ENCODE measurements at places on chromosomes 4 and X. TPM values are rescaled to one million over a fixed set of nuclear protein-coding genes. Genes with fewer than 3 reads are reported as not detected.

Gene PPEF2
- total RNA-seq, result not detected

Gene PGAM4
- total RNA-seq, result not detected

Gene KLHL4
- 1.2 TPM for total RNA-seq

Gene ART3
- total RNA-seq, result 1.7 TPM

Gene PPBP
- total RNA-seq, result 3.4 TPM

Gene NPNT
- 28.7 TPM for total RNA-seq

Gene VEGFD
- 4.5 TPM for total RNA-seq

Gene RTL3
- 0.32 TPM for total RNA-seq

Gene CXCL1
- 114 TPM for total RNA-seq

Gene OTC
- total RNA-seq, result 1.0 TPM

GRCh38 chrX:16060252-16060651 lies 63.1 kb upstream of the GRPR start:
- no peak for DNase-seq

- no peak for DNase-seq
Observed at GRCh38 chr4:67909905-67910584, 26.2 kb upstream of the TMPRSS11D start.

DNA sequence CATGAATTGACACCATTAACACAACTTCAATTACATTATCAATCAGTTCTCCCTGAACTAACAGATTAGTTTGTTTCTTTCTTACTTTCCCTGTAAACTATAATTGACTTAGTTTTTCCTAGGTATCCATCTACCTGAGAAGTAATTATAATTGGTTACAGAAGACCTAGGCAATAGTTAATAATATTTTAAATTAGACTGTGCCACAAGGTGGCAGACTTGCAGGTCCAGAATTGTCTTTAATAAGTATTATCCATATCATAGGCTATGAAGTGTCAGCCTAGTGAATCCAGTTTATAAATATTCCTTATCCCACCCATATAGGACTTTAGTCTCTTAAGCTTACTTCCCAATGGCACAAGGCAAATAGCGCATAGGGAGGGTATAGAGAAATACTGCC lies 48.9 kb upstream of the FAM47B start:
- no peak for DNase-seq

GRCh38 chr4:183100827-183101226 lies 1.8 kb downstream of the WWC2 start:
- no peak for DNase-seq

DNA sequence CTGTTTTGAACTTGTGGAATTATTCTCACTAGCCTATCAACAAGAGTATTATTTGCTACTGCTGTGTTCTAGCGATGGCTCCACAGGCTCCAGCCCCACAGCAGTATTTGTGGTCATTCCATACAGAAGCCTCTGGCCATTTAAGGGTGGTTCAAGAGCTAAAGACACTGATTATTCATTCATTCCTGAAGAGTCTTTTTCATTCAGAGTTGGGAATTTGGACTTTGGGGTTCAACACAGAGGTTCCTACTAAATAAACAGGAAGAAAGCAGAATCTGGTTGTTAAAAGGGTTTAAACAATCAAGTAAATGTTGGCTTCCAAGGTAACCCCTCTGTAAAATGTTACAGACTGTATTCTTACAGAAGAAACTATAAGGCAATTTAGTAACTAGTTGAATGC lies 4.3 kb upstream of the MBNL3 start:
- no peak for DNase-seq

DNA sequence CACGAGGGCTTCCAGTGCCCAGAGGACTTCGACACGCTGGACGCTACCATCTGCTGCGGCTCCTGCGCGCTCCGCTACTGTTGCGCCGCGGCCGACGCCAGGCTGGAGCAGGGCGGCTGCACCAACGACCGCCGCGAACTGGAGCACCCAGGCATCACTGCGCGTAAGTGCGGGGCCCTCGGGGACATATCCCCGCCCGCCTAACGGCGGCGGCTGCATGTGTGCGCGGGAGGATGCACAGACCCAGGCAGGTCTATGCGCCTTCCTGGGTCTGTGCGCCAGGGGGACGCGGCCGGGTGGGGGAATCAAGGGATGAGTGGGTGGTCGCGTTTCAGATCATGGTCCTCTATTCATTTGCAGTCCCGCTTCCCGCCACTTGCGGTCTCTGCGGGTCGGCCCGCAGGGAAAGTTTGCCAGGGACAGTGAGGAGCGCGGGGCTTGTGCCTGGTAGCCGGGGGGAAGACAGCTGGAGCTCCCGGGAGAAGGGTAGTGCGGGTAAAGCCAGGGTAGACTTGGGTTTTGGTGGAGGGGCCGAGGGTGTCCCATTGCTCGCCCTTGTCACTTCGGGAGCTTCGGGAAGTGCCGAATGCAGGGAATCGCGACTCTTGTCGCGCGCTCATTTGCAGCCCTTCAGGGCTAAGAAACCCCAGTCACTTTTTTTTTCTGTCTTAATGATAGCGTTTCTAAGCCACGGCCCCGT lies 1.0 kb downstream of the SHISA3 start:
- no peak for DNase-seq

- DNase-seq, result no peak
Observed at GRCh38 chr4:41360214-41360920, 103.6 kb downstream of the UCHL1 start.

- DNase-seq, result no peak
Observed at GRCh38 chrX:8018934-8019333, 91.7 kb upstream of the PNPLA4 start.

DNA sequence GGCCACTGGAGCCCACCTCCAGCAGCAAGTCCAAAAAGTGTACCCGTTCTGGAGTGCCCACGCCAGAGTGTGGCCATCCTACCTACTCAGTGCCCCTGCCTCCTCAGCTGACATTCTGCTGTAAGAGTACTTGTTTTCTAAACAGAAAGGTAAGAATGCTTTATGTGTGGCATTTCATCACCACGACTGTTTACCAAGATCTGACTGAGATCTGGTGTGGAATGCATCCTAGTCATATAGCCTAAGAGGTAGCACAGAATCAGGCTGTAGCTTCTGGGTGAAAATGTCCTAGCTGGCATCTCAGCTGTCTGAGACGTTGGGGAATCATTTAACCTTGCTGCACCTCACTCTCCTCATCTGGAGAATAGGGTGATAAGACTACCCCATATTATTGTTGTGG lies 638.7 kb upstream of the TENM3 start:
- DNase-seq, result no peak

DNA sequence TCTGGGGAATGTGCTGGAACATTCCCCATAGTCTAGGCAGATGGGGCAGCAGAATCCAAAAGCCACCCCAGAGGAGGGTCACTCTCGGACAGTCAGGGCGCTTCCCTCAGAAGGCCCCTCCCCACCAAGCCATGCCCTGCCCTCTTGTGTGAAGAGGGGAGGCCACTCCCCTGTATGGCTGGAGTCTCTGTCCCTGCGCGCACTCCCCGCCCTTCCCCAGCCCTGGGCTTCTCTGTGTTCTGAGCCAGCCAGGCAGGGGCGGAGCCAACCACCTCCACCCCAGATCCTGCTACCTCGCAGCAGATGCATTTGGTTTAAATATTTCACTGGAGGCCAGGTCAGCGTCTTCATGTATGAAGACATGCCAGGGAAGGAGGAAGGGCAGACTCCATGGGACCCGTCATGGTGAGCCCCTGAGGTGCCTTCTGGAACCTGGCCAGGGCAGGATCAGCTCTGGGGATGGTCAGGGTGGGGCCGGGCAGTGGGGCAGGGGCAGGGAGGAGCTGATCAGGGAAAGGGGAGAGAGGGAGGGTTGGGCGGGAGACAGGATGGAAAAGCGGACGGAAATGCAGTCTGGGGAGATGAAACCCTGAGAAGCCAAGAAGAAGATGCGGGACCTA lies 107.3 kb downstream of the ADRA2C start:
- no peak for DNase-seq

GRCh38 chr4:173272314-173272713 lies 61.8 kb downstream of the HMGB2 start:
- no peak for DNase-seq

DNA sequence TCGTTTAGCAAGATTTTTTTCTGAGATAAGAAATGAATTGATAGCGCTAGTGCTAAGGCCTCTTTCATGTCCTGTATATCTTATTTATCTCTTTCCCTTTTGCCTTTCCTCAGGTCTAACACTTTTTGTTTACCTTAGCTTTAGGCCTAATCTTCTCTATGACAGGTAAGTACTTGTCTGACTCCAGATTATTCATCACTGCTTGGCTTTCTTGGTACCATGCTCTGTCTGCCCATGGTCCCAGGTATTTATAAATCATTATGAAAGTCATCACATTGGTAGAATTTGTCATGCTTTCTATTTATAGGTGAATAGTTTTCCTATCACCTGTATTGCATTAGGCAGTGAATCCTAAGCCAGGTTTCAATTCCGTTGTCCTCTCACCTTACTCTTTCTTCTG lies 99.5 kb upstream of the CTSO start:
- DNase-seq, result no peak

- no peak for DNase-seq
Observed at GRCh38 chrX:124256216-124256615, 76.2 kb upstream of the TEX13D start.

- DNase-seq, result no peak
Observed at GRCh38 chr4:52994567-52994966, 132.4 kb downstream of the RASL11B start.

- no peak for DNase-seq
Observed at GRCh38 chrX:123993904-123994635, 32.6 kb downstream of the STAG2 start.

DNA sequence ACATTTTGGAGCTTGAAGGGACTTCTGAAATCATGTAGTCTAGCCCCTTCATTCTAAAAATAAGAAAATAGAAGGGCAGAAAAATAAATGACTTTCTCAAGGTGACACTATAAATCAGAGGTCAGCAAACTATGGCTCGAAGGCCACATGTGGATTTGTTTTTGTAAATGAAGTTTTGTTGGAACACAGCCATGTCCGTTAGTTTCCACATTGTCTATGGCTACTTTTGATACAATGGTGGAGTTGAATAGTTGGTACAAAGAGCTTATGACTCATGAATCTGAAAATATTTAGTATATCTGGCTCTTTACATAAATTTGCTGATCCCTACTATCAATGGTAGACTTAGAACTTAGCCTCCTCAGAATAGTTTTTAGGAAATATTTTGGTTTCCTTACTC lies 302.4 kb upstream of the PRPS2 start:
- DNase-seq, result no peak

GRCh38 chr4:123127218-123127617 lies 204.8 kb upstream of the NUDT6 start:
- no peak for DNase-seq

GRCh38 chr4:40607221-40607620 lies 22.4 kb downstream of the RBM47 start:
- no peak for DNase-seq

DNA sequence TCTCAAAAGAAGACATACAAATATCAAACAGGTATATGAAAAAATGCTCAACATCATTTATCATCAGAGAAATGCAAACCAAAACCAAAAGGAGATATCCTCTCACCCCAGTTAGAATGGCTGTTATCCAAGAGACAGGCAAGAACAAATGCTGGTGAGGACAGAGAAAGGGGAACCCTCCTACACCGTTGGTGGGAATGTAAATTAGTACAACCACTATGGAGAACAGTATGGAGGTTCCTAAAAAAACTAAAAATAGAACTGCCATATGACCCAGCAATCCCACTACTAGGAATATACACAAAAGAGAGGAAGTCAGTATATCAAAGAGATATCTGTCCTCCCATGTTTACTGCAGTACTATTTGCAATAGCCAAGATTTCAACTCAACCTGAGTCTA lies 83.5 kb downstream of the CDS1 start:
- DNase-seq, result no peak

- DNase-seq, result no peak
Observed at GRCh38 chr4:1012034-1012739, 761 bp downstream of the FGFRL1 start.

DNA sequence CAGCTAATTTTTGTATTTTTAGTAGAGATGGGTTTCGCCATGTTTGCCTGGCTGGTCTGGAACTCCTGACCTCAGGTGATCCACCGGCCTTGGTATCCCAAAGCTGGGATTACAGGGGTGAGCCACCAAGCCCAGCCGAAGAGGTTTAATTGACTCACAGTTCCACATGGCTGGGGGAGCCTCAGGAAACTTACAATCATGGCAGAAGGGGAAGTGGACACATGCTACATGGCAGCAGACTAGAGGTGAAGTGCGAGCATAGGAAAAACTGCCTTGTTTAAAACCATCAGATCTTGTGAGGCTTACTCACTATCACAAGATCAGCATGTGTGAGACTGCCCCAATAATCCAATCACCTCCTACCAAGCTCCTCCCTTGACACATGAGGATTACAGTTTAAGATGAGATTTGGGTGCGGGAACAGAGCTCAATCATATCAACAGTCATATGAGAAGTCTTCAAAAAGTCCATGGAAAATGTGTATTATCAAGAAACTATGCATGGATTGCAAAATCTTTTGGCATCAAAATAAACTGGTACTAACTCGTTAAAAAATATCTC lies 25.8 kb upstream of the RPL39 start:
- no peak for DNase-seq

DNA sequence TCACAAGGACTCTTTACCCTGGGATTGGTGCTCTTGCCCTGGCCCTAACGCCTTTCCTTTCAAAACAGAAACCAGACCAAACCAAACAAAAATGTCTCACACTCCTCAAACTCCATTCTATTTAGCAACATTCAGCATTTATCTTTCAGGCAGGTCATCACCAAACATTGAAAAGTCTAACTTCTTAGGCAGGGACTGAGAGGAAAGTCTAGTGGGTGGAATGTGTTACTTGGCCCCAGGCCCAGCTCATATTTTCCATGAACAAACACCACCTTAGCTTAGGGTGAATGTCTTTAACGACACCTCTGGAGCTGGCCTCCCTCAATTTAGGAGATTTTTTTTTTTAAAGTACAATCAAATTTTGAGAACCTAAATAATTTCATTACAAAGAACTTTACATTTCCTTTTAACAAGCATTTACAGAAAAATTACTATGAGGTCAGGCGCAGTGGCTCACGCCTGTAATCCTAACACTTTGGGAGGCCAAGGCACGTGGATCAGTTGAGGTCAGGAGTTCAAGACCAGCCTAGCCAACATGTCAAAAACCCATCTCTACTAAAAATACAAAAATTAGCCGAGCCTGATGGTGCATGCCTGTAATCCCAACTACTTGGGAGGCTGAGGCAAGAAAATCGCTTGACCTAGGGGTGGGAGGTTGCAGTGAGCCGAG lies 10.2 kb upstream of the N4BP2 start:
- DNase-seq, result no peak

DNA sequence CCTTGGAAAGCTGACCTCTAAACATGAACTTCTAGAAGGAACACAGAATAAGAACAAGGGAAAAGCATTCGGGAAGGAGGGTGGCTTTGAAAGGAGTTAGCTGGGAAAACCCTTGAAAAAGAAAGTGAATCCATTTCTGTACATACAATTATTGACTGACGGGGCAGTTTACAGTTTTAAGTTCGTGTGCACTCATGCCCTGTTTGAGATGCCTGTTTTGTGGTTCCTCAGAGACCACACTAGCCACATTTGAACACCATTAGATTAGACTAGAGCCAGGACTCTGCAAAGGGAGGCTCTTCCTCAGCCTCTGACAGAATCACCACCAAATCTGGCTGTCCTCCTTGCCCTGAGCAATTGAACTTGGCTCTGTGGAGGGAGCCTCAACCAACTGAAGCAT lies 158.3 kb downstream of the PALLD start:
- no peak for DNase-seq

GRCh38 chrX:71169586-71169985 lies 24.9 kb downstream of the NLGN3 start:
- no peak for DNase-seq

Measured in omental fat pad (tissue), 4 donors.